Myocyte (in vitro differentiated cells): ENCODE measurements at places on chromosomes 3 and 15. TPM values are rescaled to one million over a fixed set of nuclear protein-coding genes. Genes with fewer than 3 reads are reported as not detected.

Gene CD86
- total RNA-seq: not detected in 2 replicates

Gene MBD4
- total RNA-seq: 15.9 and 16.1 TPM in 2 replicates

Gene CTXN2
- not detected in 2 replicates for total RNA-seq

Gene PYGO1
- total RNA-seq: 13.9 and 15.2 TPM in 2 replicates
